Nucleus accumbens (tissue), 56 donors: ENCODE measurements at places on chromosomes 5 and 9.
A peak's percentile ranks its signal among the peaks of the same experiment; 100 is the strongest.

- no peak for DNase-seq
Measured at GRCh38 chr5:104573949-104574709, 1011.5 kb upstream of the NUDT12 start.

DNA sequence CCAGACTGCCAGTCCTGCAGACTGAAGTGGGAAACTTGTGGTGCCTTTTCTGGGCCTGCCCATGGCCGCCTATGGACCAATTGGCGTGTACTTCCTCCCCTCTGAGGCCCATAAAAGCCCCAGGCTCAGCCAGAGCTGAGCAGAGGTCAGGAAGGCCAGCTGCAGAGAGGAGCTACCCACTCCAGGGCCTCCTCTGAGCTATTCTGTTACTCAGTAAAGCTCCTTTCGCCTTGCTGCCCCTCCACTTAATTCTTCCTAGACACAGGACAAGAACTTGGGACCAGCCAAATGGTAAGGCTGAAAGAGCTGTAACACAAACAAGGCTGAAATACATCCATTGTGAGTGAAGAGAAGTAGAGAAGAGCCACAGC, 106.4 kb downstream of the C9orf50 start:
- no peak for DNase-seq

DNA sequence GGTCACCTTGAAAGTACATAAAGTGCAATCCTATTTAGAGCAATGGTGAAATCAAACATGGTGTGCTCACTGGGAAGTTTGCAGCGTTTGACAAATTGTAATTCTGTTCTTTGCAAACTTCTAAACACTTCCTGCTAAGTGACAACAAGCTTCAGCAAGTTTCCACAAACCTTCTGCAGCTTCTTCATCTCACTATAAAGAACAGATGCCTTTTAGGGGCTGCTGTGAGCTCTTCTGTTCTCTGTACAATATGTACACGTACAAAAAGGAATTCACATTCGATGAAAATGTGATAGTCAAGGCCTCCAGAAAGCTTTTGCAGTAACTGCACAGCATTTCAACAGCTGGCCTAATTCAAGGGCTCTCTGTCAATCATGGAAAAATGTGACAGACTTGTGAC, 543.1 kb downstream of the CETN3 start:
- DNase-seq, result no peak

DNA sequence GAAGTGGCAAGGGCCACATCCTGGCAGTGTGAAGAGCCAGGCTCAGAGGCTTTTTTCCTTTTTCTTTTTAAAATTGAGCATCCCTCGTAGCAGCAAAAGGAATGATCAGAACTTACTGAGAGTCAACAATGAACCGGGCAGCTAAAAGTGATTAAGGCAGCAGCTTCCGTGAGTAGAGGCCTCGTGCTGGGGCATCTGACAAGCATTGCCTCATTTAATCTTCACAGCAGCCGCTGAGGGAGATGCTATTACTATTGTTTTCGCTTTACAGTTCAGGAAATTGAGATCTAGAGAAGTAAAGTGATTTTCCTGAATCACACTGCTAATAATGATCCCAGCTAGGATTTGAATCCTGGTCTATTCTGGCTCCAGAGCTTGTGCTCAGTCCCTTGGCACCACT, 30.7 kb upstream of the PTGS1 start:
- DNase-seq, result no peak

- DNase-seq, result peak; percentile 46
Measured at GRCh38 chr9:126326228-126327005, at the start of gene MVB12B. Gene MVB12B (plus strand): TSS chr9:126326829. CDS start chr9:126326930, 101 bp downstream.

DNA sequence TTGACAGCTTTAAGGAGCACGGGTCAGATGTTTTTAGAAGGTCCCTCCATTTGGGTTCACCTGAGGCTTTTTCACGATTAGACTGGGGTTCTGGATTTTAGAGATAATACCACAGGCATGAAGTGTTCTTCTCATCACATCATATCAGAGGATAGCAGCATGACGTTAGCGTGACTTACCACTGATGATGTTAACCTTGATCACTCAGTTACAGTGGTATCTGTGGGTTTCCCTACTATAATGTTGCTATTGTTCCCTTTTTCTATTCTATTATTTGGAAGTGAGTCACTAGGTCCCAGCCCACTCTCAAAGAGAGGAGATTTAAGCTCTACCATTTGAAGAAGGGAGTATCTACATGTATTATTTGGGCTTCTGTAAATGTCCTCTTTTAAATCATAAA, 300.0 kb downstream of the MAST4 start:
- no peak for DNase-seq

DNA sequence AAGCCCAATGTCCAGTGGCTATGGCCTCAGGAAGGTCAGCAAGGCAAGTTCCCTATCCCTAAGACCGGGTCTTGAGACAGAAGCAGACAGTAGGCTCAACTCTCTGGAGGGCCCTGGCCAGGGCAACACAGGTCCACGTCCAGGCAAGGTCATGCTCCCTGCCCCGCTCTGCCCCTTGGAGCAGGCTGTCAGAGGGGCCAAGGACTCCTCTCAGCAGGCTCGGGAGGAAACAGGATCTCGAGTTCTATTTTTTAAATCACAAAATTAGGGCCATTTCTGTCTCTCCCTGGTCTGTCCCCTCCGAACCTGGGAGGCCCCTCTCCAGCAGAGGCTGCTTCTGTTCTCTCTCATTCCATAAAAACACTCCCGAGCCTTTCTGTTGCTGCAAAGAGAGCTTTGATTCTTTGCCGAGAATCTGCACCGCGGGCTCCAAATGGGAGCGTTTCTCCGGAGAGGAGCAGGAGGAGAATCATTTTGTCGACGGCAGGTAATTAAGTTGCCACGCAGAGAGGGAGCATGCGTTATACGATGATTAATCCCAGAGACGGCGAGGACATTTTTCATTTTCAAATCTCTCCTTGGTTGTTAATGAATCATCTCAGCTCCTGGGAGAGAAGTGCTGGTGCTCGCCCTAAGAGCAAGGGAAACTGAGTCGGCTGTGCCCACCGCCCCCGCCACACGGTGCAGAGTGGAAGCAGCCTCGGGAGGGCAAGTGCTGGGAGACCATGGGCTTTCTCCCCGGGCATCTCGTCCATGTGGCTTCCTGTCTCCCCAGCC, 24.5 kb upstream of the FCN1 start:
- DNase-seq, result no peak

- DNase-seq, result no peak
Measured at GRCh38 chr9:87387351-87388011, 110.2 kb upstream of the DAPK1 start.

GRCh38 chr9:135135171-135135928, 47.9 kb downstream of the OLFM1 start:
- DNase-seq, result no peak

- DNase-seq, result no peak
Measured at GRCh38 chr5:173735184-173735583, 118.7 kb upstream of the BOD1 start.

DNA sequence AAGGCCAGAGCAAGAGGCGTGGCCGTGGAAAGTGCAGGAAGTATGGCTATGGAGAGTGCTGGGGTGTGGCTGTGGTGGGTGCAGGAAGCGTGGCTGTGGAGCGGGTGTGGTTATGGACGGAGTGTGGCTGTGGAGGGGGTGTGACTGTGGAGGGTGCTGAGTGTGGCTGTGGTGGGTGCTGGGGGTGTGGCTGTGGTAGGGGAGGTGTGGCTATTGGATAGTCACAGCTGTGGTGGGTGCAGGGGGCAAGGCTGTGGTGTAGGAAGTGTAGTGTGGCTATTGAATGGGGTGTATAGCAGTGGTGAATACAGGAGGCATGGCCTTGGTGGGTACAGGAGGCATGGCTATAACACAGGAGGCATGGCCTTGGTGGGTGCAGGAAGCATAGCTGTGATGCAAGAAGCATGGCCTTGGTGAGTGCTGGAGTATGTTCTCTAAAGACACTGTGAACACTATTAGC, 40.8 kb upstream of the SPATA31C2 start:
- no peak for DNase-seq

DNA sequence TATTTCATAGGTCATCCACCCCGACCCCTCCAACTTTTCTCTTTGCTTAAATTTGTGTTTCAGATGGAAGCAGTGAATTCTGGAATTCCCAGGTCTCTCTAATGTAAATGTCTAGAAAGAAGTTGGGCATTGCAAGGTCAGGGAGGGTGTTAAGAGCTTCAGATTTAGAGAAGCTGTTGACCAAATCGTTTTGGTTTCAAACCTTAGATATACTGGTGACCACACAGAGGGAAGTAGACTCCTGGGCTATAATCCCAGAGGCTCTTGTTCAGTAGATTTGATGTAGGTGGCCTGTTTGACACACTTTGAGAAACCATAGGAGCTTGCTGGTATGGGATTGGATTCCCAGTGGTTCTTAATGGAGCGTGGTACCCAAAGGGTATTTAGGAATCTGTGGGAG, 137.3 kb upstream of the KLF9 start:
- no peak for DNase-seq

- DNase-seq, result no peak
Measured at GRCh38 chr9:85900504-85901201, 40.3 kb upstream of the NAA35 start.

DNA sequence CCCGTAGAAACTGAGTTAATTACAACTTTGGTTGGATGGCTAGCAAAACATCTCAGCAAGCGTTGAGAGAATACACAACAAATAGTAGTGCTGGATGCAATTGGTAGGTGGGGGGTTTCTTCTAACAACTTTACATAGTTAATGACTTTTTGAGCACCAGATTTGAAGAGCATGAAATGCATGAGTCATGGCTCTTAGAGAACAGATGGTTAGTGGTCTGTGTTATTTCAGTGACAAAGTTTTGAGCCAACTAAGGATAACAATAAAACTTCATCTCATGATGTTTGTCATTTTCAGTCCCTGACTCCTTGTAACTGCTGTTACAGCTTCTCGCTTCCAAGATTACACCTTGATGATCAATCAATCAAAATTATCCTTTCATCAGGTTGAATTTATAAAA, 399.0 kb upstream of the BRINP1 start:
- no peak for DNase-seq

- no peak for DNase-seq
Measured at GRCh38 chr5:151917904-151918303, 6.7 kb downstream of the GLRA1 start.

GRCh38 chr9:116383133-116383532, 229.5 kb downstream of the PAPPA start:
- DNase-seq, result no peak

GRCh38 chr5:39501397-39501796, 76.6 kb upstream of the DAB2 start:
- DNase-seq, result no peak

DNA sequence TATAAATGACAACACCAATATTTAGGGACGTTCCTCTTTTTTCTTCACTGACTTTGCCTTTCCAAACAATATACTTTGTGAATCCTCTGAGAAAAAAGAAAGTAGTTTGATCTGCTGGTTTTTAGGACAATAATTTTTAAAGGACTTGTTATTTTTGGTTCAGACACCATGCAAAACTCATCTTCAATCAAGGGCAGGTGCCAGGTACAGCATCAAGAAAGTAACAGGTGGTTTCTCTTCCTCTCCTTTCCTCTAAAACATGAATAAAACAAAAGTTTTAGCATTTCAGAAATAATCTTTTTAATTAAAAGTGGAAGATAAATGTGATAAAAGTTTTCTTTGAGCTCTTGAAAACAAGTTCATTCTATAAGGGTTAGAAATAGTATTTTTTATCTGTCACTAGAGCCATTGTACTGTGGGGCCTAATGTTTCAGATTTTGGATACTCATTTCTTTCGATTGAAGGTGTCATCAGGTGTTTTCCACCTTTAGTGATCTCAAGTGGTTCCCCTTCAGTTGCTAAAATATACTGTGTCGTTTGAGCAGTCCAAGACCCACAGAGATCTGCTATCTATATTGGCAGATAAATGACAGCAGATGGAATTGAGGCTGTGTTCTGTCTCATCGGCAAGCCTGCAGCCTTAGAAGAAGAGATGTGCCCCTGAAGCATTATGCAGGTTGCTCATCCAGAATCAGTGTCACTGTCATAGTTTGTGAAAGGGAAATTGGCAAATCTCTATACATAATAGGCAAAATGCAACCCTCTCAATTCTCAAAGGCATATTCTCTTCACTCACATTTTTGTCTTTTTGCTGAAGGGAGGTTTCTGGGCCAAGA, 499.7 kb downstream of the PDE4D start:
- no peak for DNase-seq

DNA sequence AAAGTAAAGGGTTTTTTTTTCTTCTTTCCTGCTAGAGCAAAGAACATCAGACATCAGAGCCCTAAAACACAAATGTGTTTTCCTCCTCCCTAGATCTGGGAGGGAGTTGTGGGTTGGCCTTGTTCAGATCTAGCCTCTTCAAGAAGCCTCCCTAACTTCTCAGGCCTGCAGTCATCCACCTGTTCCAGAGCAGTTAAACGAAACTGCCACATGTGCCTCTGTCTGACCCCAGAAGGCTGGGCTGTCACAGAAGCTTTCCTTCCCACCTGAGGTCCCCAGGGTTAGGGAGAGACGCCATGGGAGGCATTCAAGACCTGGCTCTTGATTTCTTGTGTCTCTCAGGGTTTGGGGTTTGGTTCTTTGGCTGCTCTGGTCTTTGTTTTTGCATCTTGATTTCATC, 87.0 kb downstream of the DAB2IP start:
- DNase-seq, result no peak

GRCh38 chr5:36407396-36407795, 105.7 kb upstream of the RANBP3L start:
- DNase-seq, result no peak

DNA sequence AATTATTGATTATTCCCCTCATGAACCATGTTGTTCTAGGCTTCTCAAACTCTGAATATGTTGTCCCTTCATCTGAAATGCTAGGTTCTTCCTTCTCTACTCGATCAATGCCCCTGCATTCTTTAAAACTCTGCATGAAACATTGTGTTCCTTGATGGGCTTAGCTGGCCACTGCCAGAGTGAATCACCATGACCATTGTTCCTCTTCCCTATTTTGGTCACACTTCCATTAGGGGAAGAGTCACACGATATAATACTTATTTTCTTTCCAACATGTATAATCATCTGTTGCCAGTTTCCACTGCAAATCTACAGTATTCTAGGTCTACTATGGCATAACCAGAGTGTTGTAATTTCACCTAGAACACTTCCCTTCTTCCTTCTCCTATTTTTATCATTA, 247.9 kb downstream of the TRPM3 start:
- no peak for DNase-seq

DNA sequence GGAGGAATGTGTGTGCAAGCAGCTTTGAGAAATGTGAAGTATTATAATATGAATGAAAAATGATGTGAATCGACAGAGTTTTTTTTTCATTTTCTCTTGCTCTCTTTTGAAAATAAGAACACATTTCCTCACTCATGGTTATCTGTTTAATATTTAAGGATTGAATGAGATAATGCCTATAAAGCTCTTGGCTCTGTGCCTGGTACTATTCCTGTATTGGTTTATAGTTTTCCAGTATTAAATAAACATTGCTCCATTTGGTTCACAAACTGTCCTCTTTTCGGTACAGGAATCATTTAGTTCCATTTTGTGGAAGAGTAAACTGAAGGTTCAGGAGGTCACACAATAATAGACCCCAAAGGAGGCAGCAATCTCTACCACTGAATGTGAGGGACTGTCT, 1185.5 kb upstream of the WWC1 start:
- DNase-seq, result no peak
